ENCODE measurements at places on chromosomes 11 and 22.

- no peaks in the 10 kb centered on the region for H3K36me3 ChIP-seq
- peaks cover 22% of the 10 kb centered on the region for H3K4me1 ChIP-seq
- no peak for DNase-seq
- H3K27ac ChIP-seq: no peak overlapping the region
Measured at GRCh38 chr11:117097014-117097388, 1.2 kb downstream of the SIK3 start.

DNA sequence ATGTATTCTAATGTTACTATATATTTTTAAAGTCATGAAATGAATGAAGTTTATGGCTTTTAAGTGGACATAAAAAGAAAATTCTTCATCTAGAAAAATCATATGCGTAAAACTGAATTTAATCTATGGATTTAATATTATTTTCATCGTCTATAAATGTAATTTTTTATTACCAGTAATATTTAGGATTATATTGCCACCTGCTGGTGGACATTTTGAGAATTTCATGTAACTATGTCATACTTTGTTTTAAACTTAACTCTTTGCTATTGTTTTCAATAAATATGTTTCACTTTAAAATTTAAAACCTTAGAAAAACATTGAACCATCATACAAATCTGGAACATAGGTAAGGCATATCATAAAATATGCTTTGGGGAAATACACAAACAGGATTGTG, 66.5 kb upstream of the CEP126 start:
- H3K4me1 ChIP-seq: no peaks in the 10 kb centered on the region
- no peaks in the 10 kb centered on the region for H3K27me3 ChIP-seq
- H3K36me3 ChIP-seq: no peaks in the 10 kb centered on the region

- H3K4me3 ChIP-seq: no peak overlapping the region
- DNase-seq: no peak
Measured at GRCh38 chr22:50180727-50181521, 4.8 kb upstream of the TRABD start.

DNA sequence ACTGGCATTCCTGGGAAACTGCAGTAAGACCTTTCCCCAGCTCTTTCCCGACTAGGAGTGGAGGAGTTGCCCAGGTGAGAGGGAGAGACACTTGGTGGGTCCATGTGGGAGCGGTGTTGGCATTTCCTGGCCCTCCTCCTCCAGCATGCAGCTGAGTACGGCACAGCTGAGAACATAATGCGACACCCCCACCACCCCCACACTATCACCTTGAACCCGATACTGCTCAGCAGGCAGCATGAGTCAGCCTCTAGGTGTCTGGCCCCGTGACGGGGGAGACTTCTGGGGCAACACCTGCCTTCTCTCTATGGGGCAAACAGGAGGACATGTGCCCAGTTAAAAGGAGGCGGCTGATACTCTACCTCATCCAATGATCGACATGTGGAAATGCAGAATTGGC, 64.4 kb downstream of the PKNOX2 start:
- DNase-seq: no peak
- no peaks in the 10 kb centered on the region for H3K27me3 ChIP-seq
- peaks cover 9% of the 10 kb centered on the region for H3K4me1 ChIP-seq
- peak overlapping the region; percentile 11 for H3K4me3 ChIP-seq
- H3K27ac ChIP-seq: no peak overlapping the region
- H3K36me3 ChIP-seq: no peaks in the 10 kb centered on the region

- no peaks in the 10 kb centered on the region for H3K27me3 ChIP-seq
- H3K4me3 ChIP-seq: no peak overlapping the region
- no peaks in the 10 kb centered on the region for H3K4me1 ChIP-seq
- H3K27ac ChIP-seq: no peak overlapping the region
- peaks cover 14% of the 10 kb centered on the region for H3K36me3 ChIP-seq
Measured at GRCh38 chr11:4090258-4090657, 4.3 kb upstream of the RRM1 start.

DNA sequence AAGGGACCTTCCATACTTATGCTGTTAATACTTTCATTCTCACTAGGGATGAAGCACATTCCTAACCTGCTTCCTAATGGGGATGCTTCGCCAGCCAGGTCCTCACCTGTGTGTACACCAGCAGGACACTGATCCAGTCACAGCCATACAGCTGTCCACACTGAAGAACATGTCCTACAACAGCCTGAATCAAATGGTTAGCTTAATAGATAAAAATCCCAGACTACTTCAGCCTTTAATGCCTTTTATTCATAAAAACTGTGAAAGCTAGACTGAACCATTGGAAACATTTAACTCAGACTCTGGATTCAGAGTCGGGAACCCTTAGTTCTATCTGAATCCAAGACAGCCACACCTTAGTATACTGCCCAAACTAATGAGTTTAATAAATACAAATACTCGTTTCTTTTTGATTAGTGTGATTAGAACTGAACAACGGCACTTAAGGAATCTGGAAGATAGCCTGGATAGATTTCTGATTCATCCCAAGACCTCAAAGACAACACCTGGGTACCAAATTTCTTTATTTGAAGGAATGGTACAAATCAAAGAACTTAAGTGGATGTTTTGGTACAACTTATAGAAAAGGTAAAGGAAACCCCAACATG, 3.3 kb downstream of the FTH1 start:
- H3K36me3 ChIP-seq: peaks cover 15% of the 10 kb centered on the region
- no peak overlapping the region for H3K4me3 ChIP-seq
- no peak for DNase-seq
- H3K4me1 ChIP-seq: peaks cover 8% of the 10 kb centered on the region
- H3K27me3 ChIP-seq: no peaks in the 10 kb centered on the region

Data from neuronal stem cell (in vitro differentiated cells).